Urinary bladder (tissue), 4 donors: ENCODE measurements at places on chromosomes 3 and 15. TPM values are rescaled to one million over a fixed set of nuclear protein-coding genes. Genes with fewer than 3 reads are reported as not detected.

DNA sequence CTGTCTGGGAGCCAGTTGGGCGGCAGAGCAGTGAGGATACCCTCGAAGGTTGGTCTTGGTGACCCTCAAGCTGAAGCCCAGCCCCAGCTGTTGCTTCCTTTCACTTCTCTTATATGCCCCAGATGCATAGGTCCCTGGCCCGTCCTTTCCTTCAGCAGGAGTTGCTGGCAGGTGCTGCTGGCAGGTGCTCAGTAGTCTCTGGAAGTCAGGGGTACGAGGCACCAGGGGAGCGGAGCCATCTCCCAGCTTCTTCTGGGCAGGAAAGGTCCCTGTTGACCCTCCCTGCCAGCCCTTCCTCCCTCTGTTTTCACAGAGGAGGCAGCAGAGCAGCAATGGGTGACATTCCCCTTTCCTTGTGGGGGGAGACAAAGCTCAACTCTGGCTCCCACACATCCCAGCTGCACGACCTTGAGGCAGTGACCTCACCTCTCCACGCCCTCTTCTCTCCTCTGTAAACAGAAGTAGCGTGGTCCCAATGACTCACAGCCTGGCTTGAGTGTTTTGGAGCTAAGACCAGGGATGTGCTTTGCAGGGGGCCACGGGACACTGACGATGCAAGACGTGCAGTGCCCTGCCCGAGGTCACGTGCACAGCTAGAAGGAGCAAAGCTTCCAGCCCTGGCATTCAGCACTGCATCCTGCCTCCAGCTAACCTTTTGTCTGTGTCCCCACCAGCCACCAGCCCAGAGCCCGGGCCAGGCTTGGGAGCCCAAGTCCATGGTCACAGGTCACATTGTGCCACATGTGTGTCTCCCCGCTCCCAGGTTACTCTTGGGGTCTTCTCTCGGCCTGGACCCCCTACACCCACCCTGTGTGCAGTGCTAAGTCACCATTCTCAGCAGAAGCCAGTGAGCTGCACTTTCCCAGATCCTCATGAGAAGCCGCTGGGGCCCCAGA lies 49.7 kb downstream of the SLC6A6 start:
- no peak for DNase-seq

DNA sequence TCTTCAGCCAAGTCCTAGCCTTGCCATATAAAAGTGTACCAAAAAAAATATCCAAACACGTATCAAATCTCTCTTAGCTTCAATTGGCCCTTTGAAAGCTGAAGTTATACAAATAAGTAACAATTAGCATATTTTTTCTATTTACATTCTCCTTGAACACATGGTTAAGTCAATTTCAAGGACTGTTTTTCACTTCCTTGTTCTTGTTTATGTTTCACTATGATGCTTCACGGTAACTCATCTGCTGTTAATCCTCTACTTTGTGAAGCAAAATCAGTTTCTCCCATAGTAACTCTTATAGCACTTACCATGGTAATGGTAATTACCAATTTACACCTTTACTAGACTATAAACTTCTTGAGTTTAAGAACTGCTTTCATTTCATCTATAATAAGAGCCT lies 10.6 kb upstream of the SPRED1 start:
- DNase-seq: no peak

DNA sequence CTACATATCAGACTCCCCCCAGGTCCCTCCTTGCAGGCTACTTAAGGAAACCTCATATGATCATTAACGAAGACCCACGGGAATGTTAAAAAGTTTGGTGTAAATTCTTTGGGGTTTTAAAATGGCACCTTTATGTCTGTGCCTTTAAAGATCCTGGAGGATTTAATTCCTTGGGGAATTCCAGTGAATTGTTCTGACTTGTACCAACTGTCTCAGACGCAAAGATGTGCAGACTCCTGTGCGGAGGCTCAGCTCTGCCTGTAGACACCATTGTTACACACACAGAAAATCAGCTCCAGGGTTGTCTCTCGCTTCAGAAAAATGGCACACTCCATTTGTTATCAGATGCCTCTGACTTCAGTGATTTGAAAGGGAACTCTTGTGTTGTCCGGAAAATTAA lies 414.4 kb upstream of the CFAP20DC start:
- no peak for DNase-seq

The PARL gene
- 33.5 TPM for total RNA-seq

DNA sequence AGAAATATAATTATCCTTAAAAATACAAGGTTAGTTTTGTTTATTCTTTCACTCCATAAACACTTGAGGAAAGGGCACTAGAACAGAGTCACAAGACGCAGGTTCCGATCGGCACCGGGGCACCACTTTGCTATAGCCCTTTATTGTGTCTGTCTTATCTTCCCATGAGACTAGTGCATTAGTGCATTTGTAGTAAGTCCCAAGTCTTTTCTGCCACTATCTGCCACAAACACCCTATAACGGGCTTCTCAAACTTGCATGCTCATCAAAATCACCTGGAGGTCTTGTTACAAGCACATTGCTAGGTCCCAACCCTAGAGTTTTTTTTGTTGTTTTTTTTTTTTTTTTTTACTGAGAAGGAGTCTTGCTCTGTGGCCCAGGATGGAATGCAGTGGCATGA lies 213.1 kb downstream of the FOXP1 start:
- no peak for DNase-seq

- DNase-seq: no peak
These were observed 92.6 kb downstream of the LEKR1 start for GRCh38 chr3:156918746-156919145.

- DNase-seq: no peak
These were observed 60.9 kb downstream of the SCN10A start for GRCh38 chr3:38755130-38755529.

- no peak for DNase-seq
These were observed 21.5 kb upstream of the USP3 start for GRCh38 chr15:63482874-63483323.

DNA sequence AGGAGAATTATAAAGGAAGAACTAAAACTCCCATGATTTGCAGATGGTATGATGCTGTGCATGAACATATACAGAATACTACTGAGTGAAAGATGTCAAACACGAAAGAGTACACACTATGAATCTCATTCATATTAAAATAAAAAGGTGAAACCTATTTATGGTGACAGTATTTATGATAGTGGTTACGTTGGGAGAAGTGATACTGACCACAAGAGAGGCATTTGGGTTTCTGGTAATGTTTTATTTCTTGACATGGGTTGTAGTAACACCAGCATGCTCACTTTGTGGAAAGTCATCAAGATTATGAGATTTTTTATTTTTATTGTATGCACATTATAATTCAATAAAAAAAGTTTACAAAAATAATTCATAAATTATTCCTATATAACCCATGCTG lies 324.0 kb downstream of the GAP43 start:
- DNase-seq: no peak

The MYO5A gene
- total RNA-seq: 29.5 TPM

DNA sequence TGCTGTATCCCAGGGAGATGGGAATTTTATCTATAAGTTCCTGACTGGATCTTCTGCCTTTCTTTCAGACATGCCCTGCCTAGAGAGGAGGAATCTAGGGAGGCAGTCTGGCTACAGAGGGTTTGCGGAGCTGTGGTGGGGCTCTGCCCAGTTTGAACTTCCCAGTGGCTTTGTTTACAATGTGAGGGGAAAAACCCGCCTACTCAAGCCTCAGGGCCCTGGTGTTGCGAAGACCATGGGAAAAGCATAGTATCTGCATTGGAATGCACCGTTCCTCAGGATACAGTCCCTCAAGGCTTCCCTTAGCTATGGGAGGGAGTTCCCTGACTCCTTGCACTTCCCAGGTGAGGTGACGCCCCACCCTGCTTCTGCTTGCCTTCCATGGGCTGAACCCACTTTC lies 168.7 kb downstream of the TMEM108 start:
- DNase-seq: no peak

The CORO2B gene
- total RNA-seq: 4.2 TPM

DNA sequence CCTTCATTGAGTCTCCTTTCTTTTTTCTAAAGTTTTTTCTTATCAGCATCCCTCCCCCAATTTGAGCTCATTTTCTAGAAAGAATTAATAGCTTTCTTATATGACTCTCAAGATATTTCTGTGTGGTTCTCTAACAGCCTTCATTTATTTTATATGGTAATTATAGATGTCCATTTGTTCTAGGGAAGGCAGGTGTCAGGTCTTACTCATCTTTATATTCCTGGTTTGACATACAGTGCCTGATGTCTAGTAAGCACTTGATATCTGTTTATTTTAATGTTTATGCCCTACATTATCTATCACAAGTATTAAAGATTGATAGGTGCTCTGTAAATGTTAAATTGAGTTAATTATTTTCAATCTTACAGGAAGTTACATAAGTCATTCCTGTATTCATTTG lies 426.7 kb upstream of the TPRG1 start:
- DNase-seq: no peak

The CASR gene
- 0.74 TPM for total RNA-seq

DNA sequence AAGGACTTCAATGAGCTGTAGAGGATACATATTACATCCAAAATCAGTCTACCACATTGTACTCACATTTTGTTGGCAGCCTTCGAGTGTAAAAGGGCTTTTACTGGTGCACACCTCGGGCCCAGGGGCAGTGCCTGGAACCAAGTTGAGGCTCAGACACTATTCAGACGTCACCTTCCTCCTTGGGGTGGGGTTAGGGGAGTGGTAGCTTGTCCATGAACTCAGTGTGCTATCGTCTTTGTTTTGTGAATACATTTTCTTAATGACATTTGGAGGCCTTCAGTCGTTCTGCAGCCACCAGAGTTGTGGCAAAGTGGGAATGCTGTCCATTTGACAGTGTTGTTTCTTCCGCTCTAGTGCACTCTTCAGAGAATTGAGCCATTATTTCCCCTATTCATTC lies 114.2 kb downstream of the PGPEP1L start:
- DNase-seq: no peak

DNA sequence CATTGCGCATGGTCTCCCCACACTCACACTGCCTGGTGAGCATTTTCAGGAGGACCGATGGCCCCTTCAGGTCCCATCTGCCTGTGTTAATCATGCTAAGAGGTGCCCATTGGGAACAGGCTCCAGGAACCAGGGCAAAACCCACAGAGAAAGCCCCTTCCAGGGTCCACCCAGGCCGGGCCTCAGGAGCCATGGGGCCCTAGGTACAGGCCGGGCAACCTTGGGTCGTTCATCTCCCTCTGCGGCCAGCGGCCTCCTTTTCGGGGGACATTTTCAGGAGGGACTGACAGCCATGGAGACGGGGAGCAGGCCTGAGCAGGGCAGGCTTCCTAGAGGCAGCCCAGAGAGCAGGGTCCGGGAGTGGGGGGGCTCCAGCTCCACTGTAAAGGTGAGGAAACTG lies 68.0 kb upstream of the TAMM41 start:
- DNase-seq: no peak

DNA sequence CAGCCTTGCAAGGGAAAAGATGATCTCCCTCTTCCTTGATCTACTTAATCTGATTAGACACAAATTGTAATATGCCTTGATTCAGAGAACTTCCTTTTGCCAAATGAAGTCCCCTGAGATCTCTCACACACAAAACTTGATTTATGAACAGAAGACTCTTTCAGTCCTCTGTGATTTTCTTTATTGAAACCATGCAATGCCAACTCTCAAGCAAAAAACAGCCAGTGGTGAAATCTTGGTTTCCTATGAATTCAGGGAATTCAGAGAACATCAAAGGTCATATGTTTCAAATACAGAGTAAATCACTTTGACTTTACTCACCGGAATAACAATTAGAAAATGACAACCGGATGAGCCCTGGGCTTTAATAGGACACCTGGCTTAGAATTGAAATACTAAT lies 211.7 kb downstream of the ABHD5 start:
- DNase-seq: no peak

- DNase-seq: no peak
These were observed 87.0 kb downstream of the ANP32A start for GRCh38 chr15:68733666-68734065.

DNA sequence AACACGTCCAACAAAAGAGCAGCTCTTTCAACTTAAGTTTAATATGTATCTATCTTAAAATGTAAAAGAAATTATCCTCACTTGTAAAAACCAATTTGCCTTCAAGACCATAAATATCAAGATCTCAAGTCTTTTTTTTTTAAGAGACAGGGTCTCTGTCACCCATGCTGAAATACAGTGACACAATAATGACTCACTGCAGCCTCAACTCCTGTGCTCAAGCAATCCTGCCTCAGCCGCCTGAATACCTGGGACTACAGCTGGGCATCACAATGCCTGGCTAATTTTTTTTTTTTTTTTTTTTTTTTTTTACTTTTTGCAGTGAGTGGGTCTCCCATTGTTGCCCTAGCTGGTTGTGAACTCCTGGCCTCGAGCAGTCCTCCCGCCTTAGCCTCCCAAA lies 26.0 kb downstream of the ACAP2 start:
- no peak for DNase-seq

The NAA50 gene
- 108 TPM for total RNA-seq

DNA sequence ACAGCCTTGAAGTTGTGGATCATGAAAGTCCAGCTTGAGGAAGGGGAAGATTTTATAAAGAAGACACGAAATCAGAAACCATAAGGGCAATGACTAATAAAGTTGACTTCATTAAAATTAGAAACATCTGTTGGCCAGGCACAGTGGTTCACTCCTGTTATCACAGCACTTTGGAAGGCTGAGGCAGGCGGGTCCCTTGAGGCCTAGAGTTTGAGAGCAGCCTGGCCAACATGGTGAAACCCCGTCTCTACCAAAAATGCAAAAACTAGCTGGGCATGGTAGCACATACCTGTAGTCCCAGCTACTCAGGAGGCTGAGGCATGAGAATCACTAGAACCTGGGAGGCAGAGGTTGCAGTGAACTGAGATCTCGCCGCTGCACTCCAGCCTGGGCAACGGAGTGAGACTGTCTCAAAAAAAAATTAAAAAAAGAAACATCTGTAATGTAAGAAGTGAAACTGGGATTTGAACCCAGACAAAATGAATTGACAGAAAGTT lies 7.9 kb upstream of the UBXN7 start:
- no peak for DNase-seq

DNA sequence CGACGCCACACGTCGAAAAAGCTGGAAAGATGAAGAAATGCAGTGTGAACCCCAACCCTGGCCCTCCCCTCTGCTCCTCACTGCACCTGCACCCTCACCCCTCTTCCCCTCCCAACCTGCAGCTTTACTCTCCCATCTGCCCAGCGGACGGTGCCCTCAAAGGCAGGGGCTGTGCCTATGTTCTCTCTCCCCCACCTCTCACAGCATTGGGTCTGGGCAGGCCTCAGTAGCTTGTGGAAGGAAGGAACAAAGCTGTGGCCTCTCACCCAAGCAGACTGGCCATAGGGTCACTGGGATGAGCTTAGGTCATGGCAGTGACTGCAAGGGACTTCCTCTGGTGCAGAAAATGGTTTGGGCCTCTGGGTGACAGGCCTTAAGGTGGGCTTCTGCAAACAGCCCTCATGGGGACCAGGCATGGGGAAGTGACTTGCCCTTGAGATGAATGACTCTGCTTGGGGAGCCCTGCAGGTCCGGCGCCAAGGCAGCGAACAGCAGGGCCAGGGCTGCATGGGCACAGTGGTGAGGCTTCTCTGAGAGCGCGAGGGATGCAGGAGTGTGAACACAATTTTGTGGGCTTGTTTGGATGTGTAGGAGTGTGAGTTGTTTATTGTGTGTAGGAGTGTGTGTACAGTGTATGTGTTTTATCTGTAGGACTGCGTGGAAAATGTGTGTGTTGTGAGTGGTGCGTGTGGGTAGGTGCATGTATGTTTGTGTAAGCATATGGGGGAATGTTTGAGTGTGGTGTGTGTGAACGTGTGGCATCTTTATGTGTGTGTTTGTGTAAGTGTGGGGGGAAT lies 29.2 kb downstream of the SRPRB start:
- no peak for DNase-seq
